ENCODE measurements at places on chromosomes 5 and 9.

- DNase-seq = no peak
Observed at GRCh38 chr9:121776001-121776738, 124.7 kb downstream of the DAB2IP start.

DNA sequence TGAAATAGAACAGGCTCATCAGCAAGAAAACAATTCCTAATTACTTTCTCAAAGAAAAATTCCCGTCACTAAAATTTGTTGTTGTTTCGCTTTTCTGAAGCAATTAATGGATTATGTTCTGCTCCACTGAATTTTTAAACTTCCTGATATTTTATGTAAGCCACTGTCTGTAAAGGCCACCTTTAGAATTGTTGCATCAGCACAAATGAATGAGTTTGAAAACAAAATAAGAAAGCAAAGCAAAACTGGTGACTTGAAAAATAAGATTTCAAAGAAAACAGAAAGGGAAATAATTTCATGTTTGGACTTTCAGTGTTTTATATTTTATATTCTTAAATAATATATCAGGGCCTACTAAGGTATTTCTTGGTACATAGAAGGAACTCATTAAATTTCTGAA, 636.3 kb upstream of the TYRP1 start:
- DNase-seq = no peak

DNA sequence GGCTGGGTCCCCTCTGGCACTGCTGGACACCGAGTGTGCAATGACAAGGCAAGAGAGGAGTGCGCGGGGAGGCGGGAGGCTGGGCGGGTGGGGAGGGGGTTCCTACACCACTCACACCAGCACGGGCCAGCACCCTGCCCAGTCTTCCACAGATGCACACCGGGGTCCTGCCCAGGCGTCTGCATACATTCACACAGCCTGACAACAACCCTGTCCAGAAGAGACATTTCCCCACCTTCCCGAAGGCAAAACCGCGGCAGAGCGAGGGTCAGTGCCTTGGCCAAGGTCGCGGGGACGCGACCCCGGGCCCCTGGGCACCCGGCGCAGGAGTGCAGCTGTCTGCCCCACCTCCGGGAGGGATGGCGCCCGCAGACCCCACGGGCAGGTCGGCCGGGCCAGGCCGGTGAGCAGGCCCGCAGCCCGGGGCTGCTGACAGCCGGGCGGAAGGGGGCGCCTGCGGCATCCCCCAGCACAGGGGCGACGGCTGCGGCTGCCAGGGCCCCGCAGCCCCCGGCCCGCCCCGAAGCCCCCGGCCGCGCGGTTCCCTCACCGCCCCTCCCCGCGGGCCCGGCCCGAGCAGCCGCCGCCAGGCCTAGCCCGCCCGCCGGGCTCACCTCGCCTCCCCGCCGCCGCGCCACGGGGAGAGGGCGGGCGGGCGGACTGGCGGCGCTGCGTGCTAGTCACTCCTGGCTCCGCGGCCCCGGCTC, 496 bp downstream of the MAPK9 start:
- no peak for DNase-seq

DNA sequence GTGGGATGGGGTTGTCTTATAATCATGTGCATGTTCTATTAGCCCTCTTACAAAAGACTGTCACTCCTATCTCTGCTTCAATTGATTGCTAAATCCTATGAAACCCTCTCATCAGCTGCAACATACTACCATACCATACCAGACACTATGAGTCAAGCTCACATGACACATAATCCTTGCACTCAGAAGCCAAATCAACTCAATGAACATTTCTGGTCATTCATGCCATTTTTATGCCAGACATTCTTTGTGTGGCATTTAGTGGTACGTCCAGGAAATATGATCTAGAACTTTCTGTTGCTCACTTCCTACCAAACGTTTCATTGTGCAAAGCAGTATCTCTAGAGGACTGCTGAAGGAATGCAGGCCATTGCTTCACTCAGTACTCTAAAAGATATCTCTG, 159.2 kb upstream of the GNA14 start:
- DNase-seq = no peak

DNA sequence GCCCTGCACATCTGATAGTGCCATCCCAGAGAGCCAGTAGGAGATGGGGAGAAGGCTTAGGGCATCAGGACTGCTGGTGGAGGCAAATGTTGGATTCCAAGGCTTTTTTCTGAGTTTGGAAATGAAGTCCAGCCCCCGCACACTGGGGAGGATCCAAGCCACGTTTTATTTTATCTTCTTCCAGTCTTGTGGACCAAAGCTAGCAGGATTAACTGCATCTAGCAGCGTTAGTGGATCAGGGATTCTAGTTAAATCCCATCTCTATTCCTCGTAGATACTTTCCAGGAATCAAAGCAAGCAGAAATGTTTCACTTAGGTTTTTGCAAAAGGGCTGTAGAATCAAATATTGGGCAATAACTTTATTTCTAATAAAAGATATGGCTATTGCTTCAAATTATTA, 114.7 kb upstream of the OR13F1 start:
- DNase-seq = no peak

Data from NCI-H1694 (cell line).